ENCODE measurements at places on chromosomes 5 and 9.

GRCh38 chr5:131104169-131104808 is 60.8 kb downstream of the HINT1 start:
- DNase-seq = no peak

DNA sequence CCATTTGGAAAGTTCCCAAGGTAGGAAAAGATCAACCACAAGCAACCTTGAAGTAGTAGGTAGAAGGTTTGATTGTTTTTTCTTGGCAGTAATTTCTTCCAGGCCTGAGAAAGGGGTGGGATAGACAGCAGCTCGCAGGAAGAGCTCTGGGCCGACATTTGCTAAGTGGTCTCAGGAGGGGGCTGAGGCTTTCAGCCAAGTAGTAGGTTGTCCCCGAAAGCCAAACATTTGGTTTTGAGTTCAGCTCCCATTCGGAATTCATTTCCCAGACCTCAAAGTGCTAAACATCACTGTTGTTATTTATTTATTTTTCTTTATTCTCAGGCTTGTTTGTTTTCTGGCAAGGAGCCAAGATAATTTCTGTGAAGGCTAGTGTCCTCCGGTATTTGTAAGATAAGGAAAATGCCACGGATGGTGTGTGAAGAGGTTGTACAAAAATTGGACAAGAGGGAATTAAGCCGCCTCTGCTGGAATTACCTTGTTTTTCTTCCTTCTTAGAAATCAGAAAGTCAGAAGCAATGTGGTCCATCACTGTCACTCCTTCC is 112.1 kb downstream of the KIF4B start:
- no peak for DNase-seq

DNA sequence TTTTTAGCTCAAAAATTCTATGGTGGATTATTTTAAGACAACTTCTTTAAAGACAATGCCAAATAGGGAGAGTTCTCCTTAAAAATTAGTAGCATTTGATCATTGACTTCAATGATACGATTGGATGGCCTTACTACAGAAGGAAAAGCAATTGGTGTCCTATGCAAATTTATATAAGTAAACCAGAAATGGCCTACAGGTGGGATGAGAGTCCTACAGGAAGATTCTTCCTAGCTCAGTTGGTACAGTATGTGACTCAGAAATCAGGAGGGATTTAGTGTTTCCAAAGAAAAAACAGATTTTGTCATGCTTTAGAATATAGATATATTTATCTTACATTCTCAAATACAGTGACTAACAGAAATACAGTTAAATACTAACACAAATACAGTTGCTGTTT is 6.5 kb downstream of the ANKRA2 start:
- DNase-seq = no peak

DNA sequence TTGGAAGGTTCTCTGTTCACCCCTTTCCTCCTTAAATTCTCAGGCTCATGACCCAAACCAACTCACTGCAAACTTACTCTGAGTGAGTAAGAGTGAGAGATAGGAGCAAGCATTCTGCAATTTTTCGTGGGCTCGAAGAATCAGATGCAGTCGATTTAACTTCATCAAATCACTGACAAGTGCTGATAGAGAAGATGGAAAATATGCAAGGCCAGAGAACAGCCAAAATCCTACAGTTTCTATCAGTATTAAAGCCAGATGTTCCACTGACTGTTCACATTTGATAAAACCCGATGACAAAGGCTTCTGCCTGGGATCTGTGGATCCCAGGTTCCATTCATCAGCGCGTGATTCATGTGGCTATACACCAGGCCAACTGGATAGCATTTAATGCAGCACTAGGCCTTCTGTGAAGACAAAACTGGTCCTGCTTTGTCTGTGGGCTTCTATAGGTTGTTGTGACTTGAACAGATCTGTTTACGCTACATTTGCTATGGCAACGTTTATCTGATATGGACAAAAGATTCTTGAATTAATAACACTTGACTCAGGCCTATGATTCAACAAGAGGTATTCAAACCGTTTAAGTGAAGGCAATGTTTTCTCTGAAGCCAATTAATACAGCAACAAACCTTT is 251.2 kb downstream of the NFIB start:
- DNase-seq = no peak

- no peak for DNase-seq
These were observed 29.5 kb downstream of the SEMA4D start for GRCh38 chr9:89468281-89468960.

GRCh38 chr5:77725616-77726015 is 50.5 kb downstream of the TBCA start:
- DNase-seq = no peak

DNA sequence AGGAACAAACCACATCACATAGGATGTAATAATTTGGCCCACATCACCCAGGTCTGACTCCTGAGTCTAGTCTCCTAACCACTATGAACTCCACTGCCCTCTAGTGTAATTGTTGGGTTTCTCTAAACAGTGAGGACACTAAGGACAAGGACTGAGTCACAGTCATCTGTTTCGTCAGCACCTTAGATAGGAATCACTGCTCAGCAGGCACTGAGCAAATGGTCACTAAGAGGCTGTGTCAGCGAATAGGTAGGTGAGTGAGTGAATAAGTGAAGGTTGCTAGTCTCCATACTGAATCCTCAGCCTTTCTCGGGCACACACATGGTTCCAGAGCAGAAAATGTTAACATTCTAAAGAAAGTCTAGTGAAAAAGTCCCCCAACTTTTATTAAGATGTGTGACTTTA is 278.6 kb downstream of the SPOCK1 start:
- peak; percentile 72 for DNase-seq

- DNase-seq = peak; percentile 56
These were observed 64.3 kb upstream of the SLC25A51 start for GRCh38 chr9:37968228-37968701.

- DNase-seq = no peak
These were observed 110.8 kb downstream of the PAPPA start for GRCh38 chr9:116264361-116264760.

DNA sequence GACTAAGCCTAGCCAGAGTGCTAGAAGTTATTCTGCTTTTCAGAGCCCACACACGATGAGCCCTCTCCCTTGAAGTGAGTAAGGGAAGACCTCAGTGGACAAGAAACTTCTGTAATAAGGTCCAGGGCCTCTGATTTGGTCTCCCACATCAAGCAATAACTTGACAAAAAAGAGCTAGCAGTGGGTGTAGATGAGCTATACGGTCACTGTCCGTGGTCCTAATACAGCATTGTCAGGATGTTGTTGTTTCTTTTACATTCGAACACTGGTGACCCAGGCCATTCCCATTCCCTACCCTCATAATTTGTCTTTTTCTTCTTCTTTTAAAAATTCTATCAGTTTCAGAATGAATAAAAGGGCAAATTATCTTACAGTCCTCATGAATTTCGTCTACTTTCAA is 5.2 kb downstream of the PCSK1 start:
- no peak for DNase-seq

- DNase-seq = no peak
These were observed 493.7 kb downstream of the ENC1 start for GRCh38 chr5:74146796-74147195.

- DNase-seq = no peak
These were observed 467.1 kb upstream of the ST8SIA4 start for GRCh38 chr5:101370181-101370580.

DNA sequence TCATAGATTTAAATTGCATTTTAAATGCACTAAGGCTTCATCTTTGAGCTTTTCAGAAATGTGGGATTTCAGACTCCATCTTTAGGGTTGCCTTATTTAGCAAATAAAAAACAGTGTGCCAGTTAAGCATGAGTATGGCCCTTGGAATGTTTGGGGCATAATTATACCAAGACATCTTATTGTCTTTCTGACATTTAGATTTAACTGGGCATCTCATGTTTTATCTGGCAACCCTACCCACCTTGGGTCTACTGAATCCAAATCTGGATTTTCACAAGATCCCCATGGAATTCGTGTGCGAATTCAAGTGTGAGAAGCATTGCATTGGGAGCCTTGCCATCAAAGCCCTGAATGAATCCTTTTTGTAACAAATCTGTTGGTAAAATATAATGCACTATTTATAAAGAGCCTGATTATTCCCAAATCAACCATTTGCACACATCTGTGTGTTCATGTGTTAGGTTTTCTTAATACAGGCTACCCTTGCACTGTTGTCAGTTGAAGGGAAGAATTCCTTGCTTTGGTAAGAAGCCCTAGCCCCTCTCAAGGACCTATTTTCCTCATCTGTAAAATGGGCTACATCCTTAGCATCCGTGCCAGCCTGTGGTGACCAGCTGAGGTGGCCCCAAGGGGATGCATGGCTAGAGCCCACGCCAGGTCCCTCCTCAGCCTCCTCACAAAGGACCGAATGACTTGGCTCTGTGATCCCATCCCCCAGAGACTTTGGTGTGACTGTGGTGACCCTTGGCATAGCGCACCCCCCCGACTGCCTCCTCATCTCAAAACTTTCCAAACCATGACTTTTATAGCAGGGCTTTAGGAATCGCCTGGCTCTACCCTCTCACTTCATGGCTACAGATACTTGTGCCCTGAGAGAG is 8.1 kb downstream of the GSN start:
- no peak for DNase-seq

DNA sequence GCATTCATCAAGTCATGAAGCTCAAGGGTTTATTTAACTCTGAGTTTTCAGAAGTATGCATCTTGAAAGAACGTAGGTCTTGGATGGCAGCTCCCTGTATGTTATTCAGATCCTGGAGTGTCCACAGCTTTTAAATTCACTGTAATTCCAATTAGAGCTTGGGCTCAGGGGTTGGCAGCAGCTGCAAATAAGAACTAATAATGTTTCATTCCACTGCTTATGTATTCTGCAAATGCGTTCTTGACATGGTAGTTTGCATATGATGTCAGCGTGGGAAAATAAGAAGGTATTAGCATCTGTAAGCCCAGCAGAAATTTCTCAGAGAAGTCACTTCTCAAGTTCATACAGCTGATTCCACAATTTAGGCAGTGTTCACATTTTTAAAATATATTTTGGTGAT is 58.4 kb downstream of the RORB start:
- no peak for DNase-seq

- DNase-seq = no peak
These were observed 13.4 kb upstream of the LTC4S start for GRCh38 chr5:179780362-179780761.

- no peak for DNase-seq
These were observed 116.2 kb downstream of the WNK2 start for GRCh38 chr9:93300175-93300572.

DNA sequence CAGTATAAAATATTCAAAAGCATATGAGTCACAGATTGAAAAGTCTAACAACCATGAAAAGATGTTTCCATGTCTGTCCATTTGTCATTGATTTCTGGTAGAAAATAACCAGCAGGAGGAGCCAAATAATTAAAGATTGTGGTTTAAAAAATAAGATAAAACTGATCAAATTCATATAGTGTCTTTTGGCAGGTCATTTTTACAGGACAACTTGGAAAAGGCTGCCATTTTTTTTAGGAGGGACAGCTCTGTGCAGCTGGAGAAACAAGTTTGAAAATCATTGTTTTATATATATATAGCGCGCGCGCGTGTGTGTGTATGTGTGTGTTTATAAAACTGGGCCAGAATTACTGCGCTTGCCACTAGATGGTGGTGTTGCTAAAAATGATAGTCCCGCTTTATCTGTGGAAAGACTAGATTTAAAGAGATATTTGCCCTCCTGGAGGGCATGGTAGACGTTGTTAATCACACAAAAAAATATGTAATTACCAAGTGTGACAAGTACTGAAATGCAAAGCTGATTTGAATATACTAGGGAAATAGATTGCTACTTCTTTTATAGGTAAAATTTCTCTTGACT is 1.3 kb upstream of the TRMO start:
- DNase-seq = peak; percentile 73

GRCh38 chr5:153938191-153938842 is 100.4 kb downstream of the FAM114A2 start:
- no peak for DNase-seq

- DNase-seq = no peak
These were observed 1.3 kb downstream of the PROB1 start for GRCh38 chr5:139393497-139394122.

DNA sequence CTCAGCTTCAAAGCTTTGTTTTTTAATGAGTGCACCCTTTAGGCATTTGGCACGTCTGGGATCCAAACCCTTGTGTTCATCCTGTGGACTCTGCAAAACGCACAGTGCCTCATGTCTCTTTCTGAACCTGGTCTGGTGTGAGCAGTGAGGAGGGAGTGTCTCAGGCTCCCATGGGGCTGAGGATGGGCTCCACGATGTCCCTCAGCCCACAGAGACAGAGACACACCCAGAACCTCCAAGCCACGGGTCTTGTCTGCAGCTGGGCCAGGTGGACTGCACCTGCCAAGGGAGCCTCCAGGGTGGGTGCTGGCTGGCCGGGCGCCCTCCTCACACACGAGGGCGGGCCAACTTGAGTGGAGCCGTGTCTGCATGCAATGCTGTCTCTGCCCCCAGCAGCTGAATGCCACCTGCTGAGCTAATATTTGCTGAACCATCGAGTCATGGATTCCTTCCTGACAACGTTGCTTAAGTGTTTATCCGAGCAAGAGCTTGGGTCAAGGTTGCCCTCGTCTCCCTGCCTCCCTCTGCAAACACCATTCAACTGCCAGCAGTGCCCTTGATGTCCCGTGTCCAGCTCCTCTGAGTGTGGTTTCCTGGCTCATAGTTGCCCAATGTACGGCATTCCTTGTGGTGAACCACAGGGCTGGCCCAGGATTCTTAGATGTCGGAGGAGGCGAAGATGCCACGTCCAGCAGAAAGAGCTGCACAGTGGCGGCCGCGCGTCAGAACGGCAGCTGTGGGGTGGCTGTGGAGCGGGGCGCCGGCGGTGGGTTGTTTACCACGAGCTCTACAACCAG is 31.4 kb upstream of the LPCAT1 start:
- DNase-seq = peak; percentile 59

- no peak for DNase-seq
These were observed 84.2 kb downstream of the ZNF608 start for GRCh38 chr5:124662181-124662781.

GRCh38 chr5:149581192-149581861 is at the start of gene ARHGEF37:
Gene ARHGEF37, plus strand, starts transcription at chr5:149581498. Its CDS starts 16,272 bp downstream, at chr5:149597770.
- DNase-seq = no peak

DNA sequence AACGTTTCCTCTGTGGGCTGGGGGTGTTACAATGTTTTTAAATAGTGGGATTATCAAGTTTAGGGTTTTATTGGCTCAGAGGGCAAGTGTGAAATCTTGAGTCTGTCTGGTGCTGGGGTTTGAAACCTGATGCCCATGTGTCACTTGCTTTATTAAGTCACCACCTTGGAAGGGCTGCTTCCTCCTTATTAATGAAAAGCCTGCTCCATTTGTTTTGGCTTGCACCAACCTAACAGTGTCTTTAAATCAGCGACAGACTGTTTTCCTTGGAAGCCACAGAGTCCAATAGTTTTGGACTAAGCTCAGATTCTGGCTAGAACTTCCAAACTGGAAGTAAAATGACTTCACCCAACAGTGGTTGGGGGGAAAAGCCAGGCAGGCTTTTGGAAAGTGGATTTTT is 10.7 kb upstream of the PALM2AKAP2 start:
- peak; percentile 70 for DNase-seq

Measured in stromal cell of bone marrow (primary cell).